ENCODE measurements at places on chromosomes 2 and 18. TPM values are rescaled to one million over a fixed set of nuclear protein-coding genes. Genes with fewer than 3 reads are reported as not detected.

- no peak for DNase-seq
These were observed 93.3 kb downstream of the HNRNPLL start for GRCh38 chr2:38509314-38509946.

- no peak for DNase-seq
These were observed 909.2 kb downstream of the CCDC85A start for GRCh38 chr2:57093020-57093419.

Gene ALK
- total RNA-seq, result not detected

DNA sequence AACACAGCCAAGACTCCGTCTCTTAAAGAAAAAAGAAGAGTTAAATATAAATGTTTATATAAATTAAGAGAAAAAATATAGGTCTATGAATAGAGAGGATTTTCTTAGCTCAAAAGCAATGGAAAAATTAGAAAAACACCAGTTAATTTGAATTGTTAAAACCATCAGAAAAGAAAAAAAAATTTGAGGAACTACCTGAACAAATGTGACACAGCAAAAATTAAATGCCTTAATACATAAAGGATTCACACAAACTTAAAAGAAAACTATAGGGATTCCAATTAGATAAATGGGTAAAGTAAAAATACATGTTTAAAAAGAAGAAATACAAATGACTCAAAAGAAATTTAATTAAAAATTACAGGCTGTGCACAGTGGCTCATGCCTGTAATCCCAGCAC is 147.9 kb upstream of the DNMT3A start:
- no peak for DNase-seq

- DNase-seq, result no peak
These were observed 57.0 kb downstream of the CIB4 start for GRCh38 chr2:26584191-26584590.

Gene LYPD6
- total RNA-seq, result 2.4 TPM

- DNase-seq, result no peak
These were observed 164.8 kb upstream of the DOCK10 start for GRCh38 chr2:225207043-225207442.

DNA sequence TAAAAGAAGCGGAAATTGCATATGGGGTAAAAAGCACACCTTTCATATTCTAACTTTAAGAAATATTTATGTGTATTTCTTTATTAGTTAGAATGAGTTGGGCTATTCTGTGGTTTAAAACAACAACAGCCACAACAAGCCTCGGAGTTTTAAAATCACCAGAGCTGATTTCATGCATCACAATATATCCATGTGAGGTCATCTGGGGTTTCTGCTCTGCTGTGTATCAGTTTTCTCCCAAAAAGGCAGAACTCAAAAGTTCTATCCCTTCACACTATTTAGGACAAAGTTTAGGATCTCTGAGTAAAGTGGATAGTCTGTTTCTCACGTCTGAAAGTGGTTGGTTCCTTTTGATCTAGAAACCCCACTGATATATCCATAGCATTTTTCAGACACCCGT is 601.5 kb upstream of the GCFC2 start:
- no peak for DNase-seq

Gene PDE11A
- 0.92 TPM for total RNA-seq

DNA sequence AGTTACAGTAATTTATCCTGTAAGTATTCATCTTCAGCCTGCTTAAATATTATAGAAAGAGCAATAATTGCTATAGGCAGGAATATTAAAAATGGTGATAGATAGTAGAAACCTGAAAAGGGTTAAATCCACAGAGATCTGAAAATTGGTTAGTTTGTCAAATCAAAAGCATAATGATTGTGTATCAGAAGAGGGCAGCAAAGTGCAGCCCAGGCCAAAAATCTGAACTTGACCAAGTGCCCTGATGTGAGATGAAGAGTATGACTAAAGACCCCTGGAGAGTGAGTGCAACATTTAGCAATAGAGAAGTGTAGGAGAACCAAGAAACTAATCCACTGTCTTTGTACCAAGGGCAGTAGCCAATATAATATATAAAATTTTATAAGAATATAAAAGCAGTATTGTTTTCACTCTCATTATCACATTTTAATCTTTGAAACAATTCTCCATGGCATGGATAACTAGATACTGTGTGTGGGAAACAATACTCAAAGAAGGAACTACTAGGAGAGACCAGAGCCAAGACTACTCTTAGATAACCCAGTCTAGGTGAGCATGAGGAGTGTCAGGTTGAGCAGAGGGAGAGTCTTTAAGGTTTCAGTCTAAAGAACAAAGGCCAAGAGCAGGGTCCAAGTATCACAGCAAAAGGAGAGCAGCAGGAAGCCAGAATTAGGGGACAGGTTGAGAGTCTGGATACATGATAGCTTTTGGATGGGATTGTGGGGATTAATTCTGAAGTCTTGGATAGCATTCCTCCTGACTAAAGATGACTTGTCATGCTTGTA is 148.7 kb downstream of the CALCRL start:
- no peak for DNase-seq

Gene TXNDC9
- total RNA-seq, result 29.2 TPM

Gene CNGA3
- not detected for total RNA-seq

- DNase-seq, result no peak
These were observed 250.2 kb downstream of the OTX1 start for GRCh38 chr2:63300835-63301234.

GRCh38 chr2:101002562-101003277 is 631 bp downstream of the RPL31 start:
- DNase-seq, result no peak

DNA sequence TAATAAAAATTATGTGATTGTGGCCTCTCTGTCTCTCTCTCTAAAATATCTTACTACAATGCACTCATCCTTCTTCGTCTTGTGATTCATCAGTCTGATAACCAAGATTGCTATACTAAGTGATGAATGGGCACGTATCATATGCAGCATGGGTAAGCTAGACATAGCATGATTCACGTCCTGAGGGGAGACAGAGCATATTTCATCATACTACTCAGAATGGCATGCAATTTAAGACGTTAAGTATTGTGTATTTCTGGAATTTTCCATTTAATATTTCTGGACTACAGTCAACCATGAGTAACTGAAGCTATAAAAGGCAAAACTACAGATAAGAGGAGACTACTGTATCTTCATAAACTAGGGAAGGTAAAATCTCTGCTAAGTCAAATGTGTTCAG is 97.0 kb upstream of the CD226 start:
- no peak for DNase-seq

DNA sequence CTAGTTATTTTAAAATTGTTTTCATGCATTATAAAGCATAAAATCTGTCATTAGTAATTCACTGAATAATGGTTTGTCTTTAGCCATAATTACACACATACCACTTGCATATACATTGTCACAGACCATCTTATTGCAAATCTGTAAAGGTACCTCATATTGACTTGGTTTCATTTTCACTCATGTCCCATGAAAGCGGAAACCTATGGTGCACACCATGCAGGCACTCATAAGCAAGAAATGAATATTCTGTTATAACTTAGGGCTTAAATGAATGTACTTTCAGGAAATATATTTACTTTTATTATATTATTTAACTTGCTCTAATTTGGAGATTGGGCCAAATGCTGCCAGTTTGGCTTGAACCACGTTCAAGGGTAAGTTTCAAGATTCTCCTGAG is 29.2 kb upstream of the STK17B start:
- DNase-seq, result no peak

- peak; percentile 55 for DNase-seq
These were observed 165.9 kb upstream of the PGAP1 start for GRCh38 chr2:197092431-197092830.

Gene SERPINB5
- total RNA-seq, result not detected

GRCh38 chr2:925309-925708 is 25.3 kb upstream of the SNTG2 start:
- no peak for DNase-seq

DNA sequence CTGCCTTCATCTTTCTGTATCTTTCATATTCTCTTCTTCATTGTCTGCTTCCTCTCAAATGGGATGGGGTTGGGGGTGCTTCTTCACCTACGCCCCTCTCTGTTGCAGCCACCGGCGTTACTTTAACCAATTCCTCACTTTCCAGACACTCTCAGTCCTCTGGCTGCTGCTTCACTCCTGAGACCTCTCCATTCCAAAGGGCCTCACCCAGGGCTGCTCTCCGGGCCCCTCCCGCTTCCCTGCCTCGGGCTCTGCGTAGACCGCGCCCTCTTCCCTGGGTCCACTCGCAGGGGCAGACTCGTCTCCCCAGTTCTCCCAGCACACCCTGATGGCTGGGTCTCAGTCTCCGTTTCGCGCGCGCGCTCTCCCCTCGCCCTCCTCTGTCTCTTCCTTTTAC is 926 bp downstream of the SERPINB8 start:
- DNase-seq, result peak; percentile 41

DNA sequence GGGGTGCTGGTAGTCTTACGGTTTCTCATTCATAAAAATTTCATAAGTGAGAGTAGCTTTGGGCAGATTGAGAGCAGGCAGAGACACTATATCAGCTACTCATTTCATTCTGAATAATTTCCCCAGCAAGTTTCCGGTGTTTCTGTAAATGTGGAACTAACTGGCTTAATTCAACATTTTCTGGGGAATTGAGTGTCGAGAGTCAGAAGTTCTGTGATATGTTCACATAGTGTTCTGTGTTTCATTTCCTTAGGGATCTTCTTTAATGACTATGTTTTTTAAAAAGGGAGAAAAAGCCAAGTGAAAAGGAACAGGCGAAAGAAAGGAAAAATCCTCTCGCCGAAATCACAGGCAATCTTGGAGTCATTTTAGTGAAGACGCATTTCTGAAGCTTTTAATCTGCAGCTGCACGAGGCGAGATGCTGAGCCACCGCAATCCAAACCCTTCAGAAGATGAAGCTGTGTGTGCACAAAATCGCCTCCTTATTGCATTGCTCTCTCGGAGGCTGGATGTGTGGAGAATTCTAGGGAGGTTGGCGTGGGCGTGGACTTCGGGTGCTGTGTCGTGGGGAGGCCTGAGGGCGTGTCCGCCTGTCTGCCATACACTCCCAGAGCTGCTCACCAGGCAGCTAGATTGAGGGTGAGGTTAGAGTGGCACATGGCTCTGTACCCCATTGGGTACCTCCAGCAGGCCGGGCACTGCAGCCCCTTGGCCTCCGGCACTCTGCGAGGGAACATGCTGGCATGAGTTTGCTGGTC is 38.4 kb upstream of the HDAC4 start:
- no peak for DNase-seq

Gene CNDP1
- total RNA-seq, result 0.15 TPM

Gene SERPINB11
- not detected for total RNA-seq

Gene TP53I3
- 28.1 TPM for total RNA-seq

Data from ovary (tissue), 10 donors.